ACHN (cell line): ENCODE measurements at places on chromosomes 5 and 9.

- no peak for DNase-seq
Measured at GRCh38 chr9:68739621-68740174, 34.7 kb downstream of the PIP5K1B start.

GRCh38 chr5:175753536-175754402, 95.9 kb downstream of the HRH2 start:
- DNase-seq, result no peak

GRCh38 chr5:62473209-62473608, 60.6 kb downstream of the IPO11 start:
- peak; percentile 15 for DNase-seq

GRCh38 chr5:1669276-1670155, 130.1 kb downstream of the MRPL36 start:
- DNase-seq, result no peak

- peak; percentile 7 for DNase-seq
Measured at GRCh38 chr5:172059661-172060100, 53.2 kb upstream of the FBXW11 start.

GRCh38 chr9:6051511-6051950, 36.1 kb upstream of the RANBP6 start:
- DNase-seq, result no peak

GRCh38 chr5:150596313-150596712, 44.1 kb upstream of the SYNPO start:
- DNase-seq, result no peak

- no peak for DNase-seq
Measured at GRCh38 chr5:100519075-100519474, 16.1 kb upstream of the FAM174A start.

- DNase-seq, result no peak
Measured at GRCh38 chr5:158414780-158415179, 555.8 kb upstream of the CLINT1 start.

DNA sequence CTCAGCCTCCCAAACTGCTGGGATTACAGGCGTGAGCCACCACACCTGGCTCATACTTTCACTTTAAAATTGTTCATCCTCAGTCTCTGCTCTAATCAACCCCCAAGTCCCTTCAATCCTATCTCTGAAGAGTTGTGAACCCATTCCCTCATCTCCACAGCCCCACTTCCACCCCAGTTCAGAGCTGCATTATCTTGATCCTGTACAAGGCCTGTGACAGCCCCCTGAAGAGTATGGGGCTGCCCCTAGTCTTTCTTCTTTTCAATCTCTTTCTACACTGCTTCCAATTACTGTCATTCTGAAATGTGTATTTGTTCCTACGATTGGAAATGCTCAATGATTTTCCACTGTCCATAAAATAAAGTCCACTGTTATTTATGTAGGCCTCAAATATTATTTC, 588.3 kb downstream of the RAB3C start:
- DNase-seq, result no peak

DNA sequence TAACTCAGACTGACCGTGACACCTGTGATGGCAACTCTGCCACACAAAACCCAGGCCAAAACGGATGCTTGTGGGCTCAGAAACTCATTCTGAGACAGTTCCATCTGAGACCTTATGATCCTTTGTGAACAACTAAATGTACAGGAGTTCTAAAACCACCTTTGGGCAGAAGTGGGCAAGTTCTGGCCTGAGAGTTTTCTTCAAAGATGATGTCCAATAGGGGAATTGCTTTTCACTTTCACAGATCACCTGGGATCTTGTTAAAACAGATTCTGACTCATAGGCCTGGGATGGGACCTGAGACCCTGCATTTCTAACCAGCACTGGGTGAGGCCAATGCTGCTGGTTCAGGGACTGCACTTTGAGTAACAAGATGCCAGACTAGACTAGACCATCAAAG, 67.8 kb upstream of the SLC25A51 start:
- DNase-seq, result no peak

- DNase-seq, result peak; percentile 19
Measured at GRCh38 chr5:81852291-81853029, 101.6 kb upstream of the SSBP2 start.

GRCh38 chr9:107020040-107020530, 157.1 kb downstream of the ZNF462 start:
- DNase-seq, result peak; percentile 90
